ENCODE measurements at places on chromosomes 12 and 14.

- DNase-seq = no peak
These were observed 4.7 kb downstream of the ACVRL1 start for GRCh38 chr12:51911788-51912711.

DNA sequence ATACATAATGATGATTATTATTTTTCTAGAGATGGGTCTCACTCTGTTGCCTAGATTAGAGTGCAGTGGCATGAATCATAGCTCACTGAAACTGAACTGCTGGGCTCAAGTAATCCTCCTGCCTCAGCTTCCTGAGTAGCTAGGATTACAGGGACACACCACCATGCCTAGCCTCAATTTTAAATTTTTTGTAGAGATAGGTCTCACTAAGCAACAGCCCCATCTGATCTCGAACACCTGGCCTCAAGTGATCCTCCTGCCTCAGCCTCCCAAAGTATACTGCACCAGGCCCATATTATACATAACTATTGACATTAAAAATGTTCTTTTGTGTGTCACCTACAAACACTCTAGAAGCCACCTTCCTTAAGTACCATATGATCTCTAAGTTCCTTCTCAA lies 3.4 kb downstream of the TXNRD1 start:
- no peak for DNase-seq

DNA sequence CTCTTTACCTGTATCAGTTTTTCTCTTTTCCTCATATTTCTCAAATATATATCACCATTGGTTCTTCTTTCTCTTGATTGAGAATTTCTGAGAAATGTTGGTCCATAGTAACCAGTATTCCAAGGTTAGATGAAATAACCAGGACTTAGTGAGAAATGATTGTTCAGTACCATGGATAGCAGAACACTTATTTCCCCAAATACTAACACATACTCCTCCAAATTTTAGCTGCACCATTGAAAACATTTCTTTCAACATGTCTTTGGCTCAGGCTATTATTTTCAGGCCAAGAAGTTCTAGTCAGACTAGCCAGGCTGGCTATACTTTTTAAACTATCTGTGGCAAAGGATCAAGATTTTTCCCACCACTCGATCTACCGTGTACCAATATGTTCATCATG lies 113.3 kb downstream of the PTPRO start:
- DNase-seq = no peak

- no peak for DNase-seq
These were observed 87.2 kb downstream of the CAND1 start for GRCh38 chr12:67356380-67356774.

DNA sequence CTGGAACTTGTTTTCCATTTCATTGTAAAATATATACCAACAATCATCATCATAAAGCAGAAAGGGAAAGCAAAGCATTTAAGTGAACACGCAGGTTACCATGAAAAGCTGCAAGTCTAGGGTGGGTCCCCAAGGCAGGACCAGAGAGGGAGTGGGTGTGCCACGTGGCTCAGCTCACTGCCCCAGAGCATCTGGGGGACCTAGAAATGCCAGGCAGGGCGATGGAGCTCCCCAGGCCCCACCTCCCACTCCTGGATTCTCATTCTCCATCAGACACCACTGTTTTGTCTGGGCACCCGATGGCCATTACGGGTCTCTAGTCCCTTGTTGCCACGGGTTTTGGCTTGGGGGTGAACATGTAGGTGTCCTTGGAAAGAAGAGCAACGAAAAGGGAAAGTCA lies 34.7 kb downstream of the BCL11B start:
- DNase-seq = no peak

DNA sequence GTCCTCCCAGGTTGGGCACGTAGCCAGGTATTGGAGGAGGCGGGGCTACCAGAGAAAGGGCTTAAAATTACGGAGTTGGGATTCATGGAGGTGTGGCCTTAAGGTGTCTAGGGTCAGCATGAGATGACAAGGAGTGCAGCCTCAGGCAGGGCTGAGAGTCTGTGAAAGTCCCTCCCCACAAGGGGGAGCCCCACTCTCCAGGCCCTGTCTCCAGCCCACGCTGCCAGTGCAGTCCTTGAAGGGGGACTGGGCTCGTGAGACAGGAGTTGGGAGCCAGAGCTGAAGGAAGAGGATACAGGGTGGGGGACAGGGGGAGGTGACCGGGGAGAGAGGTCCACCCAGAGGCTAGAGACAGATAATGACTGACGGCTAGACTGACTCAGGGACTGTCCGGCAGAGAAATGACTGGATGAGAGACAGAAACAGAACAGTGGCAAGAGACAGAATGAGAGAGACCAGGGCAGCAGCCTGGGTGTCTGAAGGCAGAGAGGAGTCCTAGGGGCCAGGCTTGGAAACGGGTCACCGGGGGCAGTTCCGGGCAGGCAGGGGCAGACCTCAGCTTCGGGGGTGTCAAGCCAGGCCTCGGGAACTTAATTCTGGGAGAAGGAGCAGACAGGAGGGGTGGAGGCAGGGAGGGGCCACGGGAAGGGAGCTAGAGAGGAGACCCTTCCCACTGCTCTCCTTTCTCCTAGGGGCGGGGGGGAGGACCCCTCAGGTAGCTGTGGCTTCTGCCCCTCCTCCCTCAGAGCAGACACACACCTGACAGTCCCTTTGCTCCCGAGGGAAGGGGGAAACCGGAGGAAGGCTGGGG lies 970 bp downstream of the CDH24 start:
- DNase-seq = peak; percentile 95
